Panc1 (cell line): ENCODE measurements at places on chromosomes 6 and 20. TPM values are rescaled to one million over a fixed set of nuclear protein-coding genes. Genes with fewer than 3 reads are reported as not detected.

DNA sequence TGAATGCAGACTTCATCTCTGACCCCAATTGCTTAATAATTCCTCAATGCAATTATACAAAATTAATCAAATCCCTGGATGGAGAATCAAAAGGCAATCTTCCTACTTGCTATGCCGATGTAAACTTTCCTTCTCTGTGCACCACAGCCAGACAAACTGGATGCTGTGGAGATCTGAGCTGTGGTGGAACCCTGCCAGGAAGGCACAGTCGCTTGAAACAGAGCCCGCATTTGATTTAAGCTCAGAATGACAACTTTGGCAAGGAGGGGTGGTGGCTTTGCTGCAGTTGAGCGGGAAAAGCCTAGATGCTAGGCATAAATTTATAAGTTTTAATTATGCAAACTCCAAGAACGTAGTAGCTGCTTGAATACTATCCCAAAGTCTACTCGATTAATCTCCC, 190.8 kb downstream of the MTFR2 start:
- no peak for DNase-seq

The TP53TG5 gene
- total RNA-seq: not detected

The OXT gene
- total RNA-seq: not detected

DNA sequence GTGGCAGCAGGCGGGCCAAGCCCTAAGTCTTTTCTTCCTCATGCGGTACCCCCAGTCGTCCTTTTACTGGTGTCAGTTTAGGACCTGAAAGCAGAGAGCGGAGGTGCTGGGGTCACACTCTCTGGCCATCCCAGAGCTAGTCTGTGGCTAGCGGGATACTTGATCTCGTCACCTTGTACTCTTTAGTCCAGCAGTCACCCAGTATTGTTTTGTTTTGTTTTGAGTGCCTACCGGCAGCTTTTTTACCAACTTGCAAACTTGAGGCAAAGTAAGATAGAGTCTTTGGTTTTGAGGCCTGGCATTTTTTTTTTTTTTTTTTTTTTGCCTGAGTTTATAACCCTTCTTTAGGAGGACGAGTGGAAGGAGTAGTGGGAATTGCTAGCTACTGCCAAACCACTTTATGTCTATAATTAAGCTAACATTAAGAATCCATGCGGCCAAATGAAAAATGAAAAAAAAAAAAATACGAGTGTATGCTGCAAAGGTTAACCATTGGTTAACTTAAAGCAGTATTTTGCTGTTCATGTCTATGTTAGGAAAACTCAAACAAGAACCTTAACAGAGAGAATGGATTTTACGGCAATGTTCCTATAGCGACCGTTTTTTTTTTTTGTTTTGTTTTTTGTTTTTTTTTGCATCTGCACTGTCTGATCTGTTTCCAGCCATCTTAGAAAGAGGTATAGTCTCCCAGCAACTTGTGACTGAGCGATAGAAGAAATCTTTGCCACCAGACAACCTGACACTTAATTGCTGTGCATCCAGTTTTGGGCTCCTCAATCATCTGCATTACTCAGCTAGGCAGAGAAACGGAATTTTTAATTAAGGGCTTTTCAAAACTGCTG, 56.9 kb downstream of the FAM217A start:
- DNase-seq: no peak

The HLA-E gene
- 132 TPM for total RNA-seq

GRCh38 chr6:160766989-160767646, 65.1 kb downstream of the PLG start:
- DNase-seq: no peak

- DNase-seq: no peak
Measured at GRCh38 chr6:95578106-95578410, 723 bp downstream of the MANEA start.

DNA sequence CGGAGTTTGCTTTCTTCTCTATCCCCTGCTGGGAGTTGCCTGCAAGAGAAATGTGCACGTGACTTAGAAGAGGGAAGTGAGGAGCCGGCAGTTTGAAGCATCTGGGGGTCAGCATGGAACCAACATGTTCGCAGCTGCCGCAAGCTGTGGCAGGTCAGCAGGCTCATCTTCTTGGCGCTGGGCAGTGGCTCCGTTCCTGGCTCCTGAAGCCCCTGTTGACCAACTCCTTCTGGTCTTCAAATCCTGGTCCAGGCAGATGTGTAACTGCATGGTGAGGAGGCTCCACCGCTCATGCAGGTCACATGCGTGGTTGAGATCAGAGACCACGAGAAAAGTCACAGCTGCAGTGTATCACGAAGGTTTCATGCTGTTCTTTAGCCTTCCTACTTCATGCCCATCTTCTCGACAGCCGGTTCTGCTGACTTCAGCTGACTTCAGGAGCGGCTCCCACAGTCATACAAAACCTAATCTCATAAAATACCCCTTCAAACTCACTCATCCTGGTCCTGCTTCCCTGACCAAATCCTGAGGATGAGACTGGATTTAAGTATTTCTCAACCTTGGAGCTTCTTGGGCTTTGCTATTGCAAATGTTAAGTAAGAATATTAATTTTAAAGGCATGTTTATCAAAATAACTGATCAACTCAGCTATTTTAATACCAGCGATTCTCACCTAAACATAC, 44.9 kb upstream of the BCAS1 start:
- DNase-seq: no peak

GRCh38 chr6:168353041-168353440, 33.5 kb upstream of the DACT2 start:
- no peak for DNase-seq

The CPXM1 gene
- total RNA-seq: not detected

The GTSF1L gene
- total RNA-seq: not detected

DNA sequence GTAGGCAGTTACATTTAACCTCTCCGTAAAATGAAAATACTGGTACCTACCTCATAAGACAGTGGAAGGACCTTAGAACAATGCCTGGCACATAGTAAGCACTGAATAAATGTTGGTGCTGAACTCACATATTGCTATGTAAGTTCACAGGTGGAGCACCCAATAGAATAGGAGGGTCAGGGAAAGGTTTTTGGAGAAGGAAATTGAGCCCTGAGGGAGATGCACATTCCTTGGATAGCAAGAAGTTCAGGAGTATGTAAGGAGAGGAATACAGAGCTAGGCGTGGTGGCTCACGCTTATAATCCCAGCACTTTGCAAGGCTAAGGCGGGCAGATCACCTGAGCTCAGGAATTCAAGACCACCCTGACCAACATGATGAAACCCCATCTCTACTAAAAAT, 7.0 kb downstream of the UBE2C start:
- DNase-seq: no peak

- DNase-seq: no peak
Measured at GRCh38 chr6:76134651-76135050, 62.2 kb upstream of the IMPG1 start.

The FNDC1 gene
- total RNA-seq: 0.23 TPM

GRCh38 chr6:24419526-24419925, 16.8 kb downstream of the MRS2 start:
- no peak for DNase-seq

DNA sequence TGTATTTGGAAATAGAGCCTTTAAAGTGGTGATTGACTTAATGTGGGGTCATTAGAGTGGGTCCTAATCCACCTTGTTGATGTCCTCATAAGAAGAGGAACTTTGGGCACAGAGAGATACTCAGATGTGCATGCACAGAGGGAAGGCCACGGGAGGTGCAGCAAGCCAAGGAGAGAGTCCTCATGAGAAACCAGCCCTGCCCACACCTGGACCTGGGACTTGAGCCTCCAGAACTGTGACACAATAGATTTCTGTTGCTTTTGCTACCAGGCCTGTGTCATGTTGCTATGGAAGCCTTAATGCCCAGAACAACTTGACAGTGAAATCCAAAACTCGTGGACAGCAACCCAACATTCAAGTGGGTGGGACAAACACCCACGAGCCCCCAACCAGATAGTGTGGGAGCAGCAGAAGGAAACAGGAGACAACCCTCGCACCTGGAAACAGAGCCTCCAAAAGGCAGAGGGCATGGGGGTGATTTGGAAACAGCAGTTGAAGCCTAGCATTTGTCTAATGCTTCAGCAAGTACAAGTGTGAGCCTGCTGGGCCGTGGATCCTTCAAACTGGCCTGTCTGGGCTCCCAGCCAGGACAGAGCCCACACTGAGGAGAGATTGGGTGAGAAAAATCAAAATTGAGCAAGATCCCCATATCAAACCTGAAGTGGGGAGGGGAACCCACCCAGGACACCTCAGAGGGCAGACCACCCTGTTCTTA, 201.0 kb upstream of the CST7 start:
- no peak for DNase-seq

DNA sequence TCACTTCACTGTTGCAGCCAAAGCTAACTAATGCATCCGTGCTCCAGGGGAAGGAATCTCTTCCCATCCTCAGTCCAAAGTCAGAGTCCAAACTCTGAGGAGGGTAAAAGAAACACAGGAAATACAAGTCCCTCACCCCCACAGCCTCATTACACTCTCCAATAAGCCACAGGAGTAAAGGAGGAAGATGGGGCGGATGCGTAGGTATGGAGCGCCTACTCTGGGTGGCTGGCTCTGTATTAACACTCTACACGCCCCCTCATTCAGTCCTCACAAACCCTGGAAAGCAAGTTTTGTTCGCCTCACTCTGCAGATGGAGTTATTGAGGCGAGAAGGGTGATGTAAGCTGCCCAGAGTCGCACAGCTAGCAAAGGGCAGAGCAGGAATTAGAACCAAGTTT, 242.9 kb downstream of the NRN1 start:
- DNase-seq: no peak

The POM121L2 gene
- total RNA-seq: not detected

- no peak for DNase-seq
Measured at GRCh38 chr20:51339721-51340450, 202.6 kb downstream of the NFATC2 start.

The PTCRA gene
- total RNA-seq: not detected

GRCh38 chr6:139371421-139372203, 2.8 kb downstream of the CITED2 start:
- DNase-seq: no peak

The SYTL3 gene
- total RNA-seq: 1.4 TPM
